Calu3 (cell line): ENCODE measurements at places on chromosomes 6 and 20.
A peak's percentile ranks its signal among the peaks of the same experiment; 100 is the strongest.

DNA sequence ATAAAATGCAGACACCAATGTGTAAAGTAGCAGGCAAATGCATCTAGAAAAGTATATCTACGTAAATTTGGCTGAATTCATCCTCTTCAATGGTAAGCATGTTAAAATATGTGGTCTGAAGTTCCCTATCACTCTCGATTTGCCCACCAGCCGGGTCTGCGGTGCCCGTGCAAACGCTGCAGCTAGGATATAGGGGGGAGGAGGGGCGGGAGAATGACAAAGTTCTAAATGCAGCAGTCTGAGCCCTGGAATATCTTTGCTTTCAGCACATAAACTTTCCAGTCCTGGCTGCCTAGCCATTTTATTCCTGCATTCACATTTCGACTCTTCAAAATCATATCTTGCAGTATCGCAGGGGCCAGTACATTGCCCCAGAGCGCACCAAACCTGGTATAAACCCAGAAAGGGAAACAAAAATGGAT lies 708 bp downstream of the NRN1 start:
- DNase-seq: no peak

- no peak for DNase-seq
Measured at GRCh38 chr20:57457243-57458095, 66.3 kb downstream of the RBM38 start.

GRCh38 chr6:131958542-131959470 lies 7.6 kb upstream of the CCN2 start:
- peak; percentile 37 for DNase-seq

GRCh38 chr20:5932796-5933195 lies 17.5 kb downstream of the TRMT6 start:
- no peak for DNase-seq

DNA sequence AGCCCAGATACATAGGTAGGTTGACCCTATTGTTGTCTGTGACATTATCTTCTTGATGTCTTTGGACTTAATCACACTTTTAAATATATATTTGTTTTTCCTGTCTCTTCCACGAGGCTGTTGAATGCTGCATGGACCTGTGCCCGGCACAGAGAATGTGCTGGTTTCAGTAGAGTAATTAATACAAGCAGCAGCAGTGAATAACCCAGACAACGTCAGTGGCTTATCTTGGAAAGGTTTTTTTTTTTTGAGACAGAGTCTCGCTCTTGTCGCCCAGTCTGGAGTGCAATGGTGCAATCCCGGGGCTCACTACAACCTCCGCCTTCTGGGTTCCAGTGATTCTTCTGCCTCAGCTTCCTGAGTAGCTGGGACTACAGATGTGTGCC lies 108.2 kb downstream of the CDH26 start:
- no peak for DNase-seq

GRCh38 chr20:25526446-25526845 lies 58.9 kb downstream of the NINL start:
- no peak for DNase-seq

- no peak for DNase-seq
Measured at GRCh38 chr6:22043284-22043962, 253.4 kb downstream of the PRL start.

DNA sequence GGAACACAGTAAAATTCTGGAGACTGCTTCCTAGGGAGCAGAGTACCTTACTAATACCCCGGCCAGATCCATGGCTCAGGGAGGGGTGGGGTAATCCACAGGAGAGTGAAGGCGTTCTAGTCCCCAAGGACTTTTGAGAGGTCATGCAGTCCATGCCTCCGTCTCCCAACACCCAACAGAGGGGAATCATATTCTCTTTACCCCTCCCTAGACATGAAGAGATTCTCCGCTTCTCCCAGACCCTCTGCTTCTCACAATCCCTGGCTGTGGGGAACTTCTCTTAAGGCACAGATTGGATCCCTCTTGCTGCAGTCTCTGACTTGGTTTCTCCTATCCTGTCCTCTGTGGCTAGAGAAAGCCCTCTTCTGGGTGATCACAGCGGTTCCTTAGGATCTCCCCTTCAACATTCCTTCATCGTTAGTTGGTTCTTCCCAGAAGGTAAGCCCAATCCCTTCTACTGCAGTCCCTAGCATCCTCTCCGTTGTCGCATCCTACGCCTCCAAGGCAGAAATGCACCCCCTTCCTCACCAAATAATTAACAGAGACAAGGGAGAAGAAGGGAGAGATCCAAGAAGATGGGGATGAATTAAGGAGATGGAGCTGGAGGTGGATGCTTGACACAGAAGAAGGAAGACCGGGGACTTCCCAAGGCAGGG lies 562 bp downstream of the GGT7 start:
- no peak for DNase-seq

DNA sequence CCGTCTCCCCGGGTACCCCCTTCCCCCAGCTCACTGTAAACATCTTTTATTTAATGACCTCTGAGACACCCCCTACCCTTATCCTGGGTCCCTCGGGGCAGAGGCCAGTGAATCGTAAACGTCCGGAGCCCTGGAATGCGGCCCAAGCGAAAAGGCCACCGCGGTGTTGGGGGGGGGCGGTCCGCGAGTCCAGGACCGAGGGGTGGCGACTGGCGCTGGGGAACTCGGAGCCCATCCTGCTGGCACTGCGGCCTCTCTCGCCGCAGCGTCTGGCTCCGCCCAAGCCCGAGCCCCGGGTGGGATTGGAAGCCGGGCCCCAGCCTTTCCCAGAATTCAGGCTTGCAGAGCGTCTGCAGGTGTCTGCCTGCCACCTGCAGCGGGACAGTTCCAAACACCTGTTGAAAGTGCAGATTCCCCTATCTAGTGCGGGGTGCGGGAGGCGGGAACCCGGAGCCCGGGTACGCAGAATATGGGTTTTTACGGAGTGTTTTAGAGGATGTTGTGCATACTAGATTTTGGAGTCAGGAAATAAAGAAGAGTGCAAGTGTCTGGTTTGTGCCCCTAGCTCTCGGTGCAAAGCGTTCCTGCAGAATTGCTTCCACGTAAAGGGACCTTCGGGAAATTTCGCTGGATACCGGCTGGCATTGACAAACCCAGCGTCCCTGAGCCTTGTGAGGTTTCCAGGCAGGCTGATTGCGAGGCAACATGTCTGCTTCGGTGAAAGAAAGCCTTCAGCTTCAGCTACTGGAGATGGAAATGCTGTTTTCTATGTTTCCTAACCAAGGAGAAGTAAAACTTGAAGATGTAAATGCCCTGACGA lies 800 bp downstream of the RWDD2A start:
- DNase-seq: peak; percentile 58

DNA sequence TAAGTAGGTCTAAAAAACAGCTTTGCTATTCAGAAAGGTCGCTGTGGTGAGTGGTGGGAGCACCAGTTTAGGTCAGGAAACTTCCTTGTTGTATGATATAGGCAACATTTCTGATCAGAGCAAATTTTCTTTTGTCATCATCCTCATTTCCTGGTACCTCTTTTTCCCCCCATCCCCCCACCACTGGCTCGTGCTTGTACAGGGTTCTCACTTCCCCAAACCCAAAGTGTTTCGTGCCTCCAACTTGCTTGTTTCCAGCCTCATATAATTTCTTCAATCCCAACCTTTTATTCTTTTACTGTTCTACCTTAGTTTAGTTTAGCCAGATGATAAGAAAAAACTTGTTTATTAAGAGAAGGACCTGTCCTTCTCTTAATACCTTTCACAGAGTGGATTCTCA lies 209.4 kb upstream of the JAG1 start:
- DNase-seq: no peak

GRCh38 chr20:35271904-35272303 lies 6.0 kb downstream of the MMP24OS start:
- DNase-seq: no peak

DNA sequence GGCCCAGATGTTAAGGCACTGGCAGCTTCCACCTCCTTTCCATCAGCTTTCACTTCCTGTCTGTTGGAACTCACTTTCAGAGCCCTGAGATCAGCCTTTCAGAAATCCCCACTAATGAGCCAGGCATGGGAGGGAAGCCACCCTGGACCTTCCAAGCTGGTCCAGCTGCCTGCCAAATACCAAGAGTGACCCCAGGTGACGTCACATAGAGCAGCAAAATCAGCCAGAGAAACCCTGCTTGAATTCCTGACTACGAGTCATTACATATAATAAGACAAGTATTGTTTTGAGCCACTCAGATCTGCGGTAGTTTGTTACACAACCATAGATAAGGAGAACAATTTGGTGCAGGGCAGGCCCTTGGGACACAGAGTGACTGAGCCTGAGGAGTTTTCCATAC lies 556.0 kb upstream of the JAG1 start:
- peak; percentile 77 for DNase-seq

GRCh38 chr20:38084425-38084951 lies 50.9 kb downstream of the RPRD1B start:
- DNase-seq: no peak

DNA sequence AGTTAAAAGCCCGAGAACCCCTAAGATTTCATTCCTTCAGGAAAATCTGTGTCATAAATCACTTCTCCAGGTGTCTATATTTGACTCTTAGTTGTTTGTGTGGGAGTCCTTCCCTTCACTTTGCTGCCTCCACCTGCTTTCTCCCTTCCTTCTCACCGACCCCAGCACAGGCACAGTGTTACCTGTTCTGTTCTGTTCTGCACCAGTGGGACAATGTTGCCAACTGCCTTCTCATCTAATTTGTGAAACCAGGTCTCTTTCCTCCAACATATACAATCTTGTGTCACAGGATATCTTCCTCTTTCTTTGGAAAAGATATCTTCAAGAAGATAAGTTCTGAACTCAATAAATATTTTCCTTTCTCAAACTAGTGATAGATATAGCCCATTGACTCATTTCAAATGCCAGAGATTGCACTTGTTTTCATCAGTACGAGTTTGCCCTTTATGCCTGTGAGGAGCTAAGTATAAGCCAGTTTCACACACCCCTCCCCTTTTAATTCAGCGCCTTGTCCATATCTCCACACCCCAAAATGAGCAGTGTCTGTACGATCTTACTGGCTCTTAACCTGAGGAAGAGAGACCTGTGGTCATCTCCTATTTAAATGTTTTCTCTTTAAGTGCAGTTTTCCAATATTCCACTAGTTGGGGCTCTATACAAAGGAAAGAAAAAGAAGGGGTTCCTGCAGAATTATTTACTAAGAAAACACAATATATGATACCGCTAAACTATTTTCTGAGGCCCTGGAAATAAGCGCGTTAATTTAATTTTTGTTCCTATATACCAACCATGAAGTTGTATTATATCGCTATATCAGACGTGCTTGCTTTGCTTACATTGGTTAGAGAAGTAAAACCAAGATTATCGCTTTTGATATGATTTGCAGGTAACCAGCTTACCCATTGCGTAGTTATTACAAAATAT lies 81.6 kb upstream of the PREP start:
- no peak for DNase-seq

DNA sequence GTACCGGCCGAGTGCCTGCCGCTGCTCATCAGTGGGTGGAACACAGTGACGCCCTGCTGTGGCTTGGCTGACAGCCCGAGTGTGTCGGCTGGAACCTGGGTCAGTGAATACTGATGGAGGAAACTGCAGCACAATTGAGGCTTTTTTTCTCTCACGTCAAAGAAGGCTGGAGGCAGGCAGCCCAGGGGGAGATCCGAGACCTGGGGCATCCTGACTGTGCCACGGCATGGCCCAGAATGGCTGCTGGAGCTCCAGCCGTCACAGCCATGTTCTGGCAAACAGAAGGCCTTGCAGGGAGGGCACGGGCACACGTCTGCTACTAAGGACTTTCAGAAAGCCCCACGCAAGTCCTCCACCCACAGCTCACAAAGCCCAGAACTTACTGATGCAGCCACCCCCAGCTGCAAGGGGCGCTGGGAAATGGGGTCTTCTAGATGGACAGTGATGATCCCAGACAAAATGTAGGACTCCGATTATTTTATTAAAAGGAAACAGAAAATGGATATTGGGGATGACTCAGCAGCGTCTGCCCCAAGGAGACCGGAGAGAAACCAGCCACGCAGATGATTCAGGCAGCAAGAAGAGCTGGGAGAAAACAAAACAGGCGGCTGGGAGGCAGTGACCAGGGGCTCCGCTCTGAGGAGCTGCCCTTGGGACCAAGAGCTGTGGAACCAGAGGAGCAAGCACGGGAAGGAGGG lies 140.0 kb downstream of the TAF4 start:
- DNase-seq: peak; percentile 56

DNA sequence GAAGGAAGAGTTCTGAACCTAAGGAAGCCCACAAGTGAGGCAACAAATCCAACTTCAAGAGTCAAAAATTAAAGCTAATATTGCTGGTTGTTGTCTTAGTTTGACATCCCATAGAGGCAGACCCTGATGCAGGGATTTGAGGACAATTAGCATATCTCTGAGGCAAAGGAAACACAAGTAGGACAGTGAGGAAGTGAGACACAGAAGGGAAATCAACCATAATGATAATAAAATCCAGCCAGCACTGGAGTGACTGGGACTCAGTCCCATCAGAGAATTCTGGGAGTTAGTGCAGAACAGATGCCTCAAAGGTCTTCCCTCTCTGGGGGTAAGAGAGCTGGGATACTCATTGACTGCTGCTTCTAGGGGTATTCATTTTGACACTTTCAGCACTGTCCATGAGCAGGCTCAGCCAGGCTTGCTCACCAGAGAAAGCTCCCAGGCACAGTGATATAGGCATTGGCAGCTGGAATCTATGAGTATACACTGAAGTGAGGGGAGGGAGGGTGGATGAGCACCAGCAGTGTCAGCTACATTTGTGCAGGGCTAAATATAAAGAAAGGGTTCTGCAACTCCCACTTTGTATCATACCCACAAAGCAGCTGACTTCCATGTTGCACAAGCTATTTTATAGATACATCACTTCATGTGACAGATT lies 43.4 kb upstream of the SPTLC3 start:
- no peak for DNase-seq

DNA sequence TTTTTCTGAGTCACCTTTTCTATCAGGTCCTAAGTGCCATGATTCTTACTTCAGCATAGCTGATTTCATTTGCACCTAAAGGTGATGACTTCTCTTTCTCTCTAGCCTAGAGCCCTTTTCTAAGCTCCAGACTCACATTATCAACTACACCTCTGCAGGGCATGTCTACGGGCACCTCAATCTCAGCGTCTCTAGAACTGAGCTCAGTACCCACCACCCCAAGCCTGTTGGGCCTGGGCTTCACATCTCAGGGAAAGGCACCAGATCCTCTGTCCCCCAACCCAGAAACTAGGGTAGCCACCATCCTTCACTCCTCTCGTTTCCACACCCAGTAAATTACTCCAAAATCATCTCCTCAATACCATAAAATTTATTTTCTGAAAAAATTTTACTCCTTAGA lies 10.6 kb upstream of the PLCG1 start:
- no peak for DNase-seq

DNA sequence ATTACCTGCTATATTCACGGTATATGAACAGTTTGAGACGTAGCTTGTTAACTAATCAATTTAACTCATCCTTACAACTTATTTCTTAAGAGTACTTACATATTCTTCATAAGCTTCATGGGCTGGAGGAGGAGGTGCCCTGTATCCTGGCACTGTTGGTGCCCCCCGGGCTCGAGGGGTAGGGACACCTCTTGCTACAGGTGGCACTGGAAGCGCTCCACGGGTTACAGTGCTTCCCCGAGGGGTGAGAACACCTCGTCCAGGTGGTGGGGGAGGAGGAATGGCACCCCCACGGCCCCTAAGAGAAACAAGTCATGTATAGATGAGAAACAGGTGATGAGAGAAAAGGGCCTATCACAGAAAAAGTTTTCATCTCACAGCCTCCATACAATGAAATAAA lies 391.5 kb downstream of the KHDRBS2 start:
- no peak for DNase-seq

- DNase-seq: no peak
Measured at GRCh38 chr20:63117661-63118302, 98.1 kb downstream of the YTHDF1 start.

GRCh38 chr20:32467506-32468312 lies 109.6 kb downstream of the ASXL1 start:
- no peak for DNase-seq

- no peak for DNase-seq
Measured at GRCh38 chr6:11427723-11428245, 109.8 kb upstream of the TMEM170B start.
